Left renal pelvis (tissue), 4 donors: ENCODE measurements at places on chromosomes 1 and 21. TPM values are rescaled to one million over a fixed set of nuclear protein-coding genes. Genes with fewer than 3 reads are reported as not detected.

DNA sequence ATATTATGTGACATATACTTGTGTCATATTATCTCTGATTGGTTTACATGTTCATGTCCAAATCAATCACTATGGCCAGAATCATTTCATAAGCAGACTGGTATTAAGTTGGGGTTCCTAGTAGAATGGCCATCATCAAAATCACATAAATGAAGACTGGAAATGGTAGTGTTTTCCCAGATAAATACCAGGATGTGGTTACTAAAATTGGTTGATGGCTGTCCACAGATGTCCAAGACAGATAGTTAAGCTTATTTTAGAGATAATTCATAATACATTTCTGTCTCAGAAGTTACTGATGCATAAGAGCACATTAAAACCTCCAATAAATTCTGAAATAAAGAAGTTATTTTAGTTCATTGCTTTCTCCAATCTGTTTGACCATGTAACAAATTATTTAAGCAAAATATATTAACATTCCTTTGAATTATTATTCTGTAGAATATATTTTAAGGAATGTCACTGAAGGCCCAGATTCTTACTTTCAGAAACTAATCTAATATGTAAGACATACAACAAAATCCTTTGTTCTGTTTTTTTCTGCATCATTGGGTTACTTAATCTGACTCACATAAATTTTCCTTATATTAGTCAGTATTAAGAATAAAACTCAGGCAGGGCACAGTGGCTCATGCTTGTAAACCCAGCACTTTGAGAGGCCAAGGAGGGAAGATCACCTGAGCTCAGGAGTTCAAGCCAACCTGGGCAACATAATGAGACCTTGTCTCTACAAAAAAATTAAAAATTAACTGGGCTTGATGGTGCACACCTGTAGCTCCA is 483.9 kb downstream of the PTPRC start:
- no peak for DNase-seq

- no peak for DNase-seq
These were observed 266.9 kb downstream of the TGFB2 start for GRCh38 chr1:218611916-218612585.

GRCh38 chr21:29829564-29830275 is 110.1 kb downstream of the GRIK1 start:
- no peak for DNase-seq

- DNase-seq: no peak
These were observed 413.8 kb upstream of the NFIA start for GRCh38 chr1:60668585-60668984.

The IVNS1ABP gene
- polyA plus RNA-seq: 81.9 TPM

The IGSF9 gene
- polyA plus RNA-seq: 15.0 TPM

- no peak for DNase-seq
These were observed 483.9 kb downstream of the DISC1 start for GRCh38 chr1:232110281-232111090.
